ENCODE measurements at places on chromosomes 5 and 9.

DNA sequence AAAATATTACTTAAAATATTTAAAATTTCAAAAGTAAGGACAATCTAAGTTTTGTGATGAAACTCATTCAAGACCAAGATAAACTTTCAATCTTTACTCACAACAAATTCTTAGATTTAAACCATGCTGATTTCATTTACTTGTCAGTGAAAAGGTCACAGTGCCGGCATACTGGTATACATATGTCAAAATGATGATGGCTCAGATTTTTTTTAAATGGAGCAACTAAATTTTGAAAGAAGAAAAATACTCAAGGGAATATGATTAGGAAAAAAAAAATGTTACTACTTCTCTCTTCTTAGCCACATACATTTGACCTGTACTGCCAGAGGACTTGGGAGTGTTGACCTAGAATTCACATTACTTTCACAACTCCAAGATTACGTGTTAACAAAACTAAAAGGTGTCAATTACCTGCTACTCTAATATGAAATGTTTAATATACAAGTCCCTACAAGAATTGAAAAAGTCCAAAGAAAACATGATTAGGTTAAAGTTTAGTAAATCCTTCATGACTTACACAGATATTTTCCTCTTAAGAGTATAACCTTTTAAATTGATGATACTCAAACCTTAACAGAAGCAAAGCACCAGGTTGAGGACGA, 4.6 kb downstream of the EFNA5 start:
- no peak for DNase-seq

GRCh38 chr5:27130587-27130986, 92.2 kb upstream of the CDH9 start:
- DNase-seq, result no peak

- no peak for DNase-seq
Measured at GRCh38 chr5:72476721-72477120, 30.5 kb downstream of the ZNF366 start.

DNA sequence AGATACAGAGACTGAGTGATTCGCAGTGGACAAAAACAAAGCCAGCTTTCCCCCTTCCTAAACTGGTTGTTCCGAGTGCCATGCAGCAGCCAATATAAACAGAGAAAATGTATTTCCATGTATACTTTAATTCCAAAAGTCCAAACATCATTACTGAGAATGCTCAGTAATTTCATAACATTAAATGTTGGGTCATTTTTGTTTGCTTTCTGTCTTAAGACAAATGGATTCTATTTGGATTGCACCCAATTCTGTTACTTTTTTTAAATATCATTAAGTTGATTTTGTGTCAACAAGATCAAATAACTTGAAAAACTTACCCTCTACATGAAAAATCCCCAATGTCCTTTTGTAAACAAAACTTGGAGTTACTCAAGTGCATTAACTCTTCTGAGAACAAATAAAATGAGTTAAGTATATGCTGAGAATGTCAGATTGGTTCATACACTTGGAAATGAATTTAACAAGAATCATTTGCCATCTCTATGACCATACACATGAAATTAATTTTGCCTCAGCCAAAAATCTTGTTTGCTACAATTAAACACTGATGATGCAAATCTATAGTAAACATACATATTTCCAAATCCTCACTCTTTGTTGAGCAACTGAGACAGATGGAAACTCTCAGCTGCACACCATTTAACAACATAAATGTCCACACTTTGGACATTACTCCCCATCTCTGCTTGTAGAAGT, 19.4 kb downstream of the LURAP1L start:
- no peak for DNase-seq

DNA sequence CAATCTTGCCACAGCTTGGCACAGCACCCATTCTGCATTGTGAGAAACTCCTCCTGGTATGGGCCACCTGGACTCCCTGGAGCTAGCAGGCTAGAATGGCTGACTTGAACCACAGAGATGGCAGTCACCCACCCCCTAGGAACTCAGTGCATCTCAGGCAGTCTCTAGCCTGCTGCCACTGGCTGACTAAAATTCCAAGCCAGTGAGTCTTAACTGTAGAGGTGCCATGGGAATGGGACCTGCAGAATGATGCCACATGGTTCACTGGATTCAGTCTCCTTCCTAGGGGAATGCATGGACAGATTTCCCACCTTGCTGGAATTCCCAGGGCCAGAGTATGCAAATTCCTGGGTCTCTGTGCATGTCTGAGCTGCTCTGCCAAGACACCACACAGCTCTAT, 382.9 kb downstream of the MAN2A1 start:
- DNase-seq, result no peak

DNA sequence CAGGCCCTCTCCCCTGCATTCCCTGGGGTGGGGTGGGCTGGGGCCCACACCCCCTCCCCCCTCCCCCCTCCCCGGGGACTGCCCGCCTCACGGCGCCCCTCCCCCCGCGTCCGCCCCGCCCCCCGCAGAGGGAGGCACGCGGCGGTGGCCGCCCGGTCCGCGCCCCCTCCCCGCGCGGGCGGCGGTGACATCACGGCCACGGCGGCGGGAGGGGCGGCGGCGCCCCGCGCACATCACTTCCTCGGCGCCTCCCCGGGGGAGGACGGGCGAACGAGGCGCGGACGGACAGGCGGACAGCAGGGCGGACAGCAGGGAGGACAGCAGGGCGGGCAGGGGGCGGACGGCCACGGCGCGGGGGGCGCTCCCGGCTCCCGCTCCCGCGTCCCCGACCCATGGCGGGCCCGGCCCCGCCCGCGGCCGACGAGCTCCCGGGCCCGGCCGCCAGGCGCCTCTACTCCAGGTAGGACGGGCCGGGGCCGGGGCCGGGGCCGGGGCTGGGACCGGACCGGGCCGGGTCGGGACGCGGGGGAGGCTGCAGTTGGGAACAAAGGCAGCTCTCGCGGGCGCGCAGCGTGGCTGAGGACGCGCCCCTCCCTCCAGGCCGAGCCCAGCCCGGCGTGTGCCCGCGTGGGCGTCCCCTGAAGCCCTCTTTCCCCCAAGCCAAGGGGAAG, at the start of gene GPSM1:
Gene GPSM1 (plus strand): TSS at position 236 of the 671 bp plus-strand sequence. CDS start 157 bp downstream, at position 393.
- no peak for DNase-seq

- no peak for DNase-seq
Measured at GRCh38 chr9:13942695-13943094, 371.2 kb downstream of the NFIB start.

DNA sequence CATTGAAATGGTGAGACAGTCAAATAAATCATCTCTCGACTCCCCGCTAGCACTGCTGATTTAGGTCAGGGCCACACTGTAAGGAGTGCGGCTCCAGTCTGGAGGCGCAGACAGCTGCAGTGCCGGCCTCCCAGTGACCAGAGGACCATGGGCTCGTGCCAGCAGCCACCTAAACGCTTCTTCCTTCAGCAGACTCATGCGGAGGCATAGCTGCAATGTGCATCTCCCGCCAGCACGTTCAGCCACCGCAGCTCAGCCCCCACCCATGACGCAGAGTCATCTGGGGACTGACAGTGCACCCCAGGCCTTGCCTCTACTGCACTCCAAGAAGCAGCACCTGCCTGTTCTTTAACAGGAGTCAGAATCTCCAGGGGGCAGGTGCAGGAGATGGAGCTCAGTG, 13.6 kb upstream of the MAPK9 start:
- no peak for DNase-seq

DNA sequence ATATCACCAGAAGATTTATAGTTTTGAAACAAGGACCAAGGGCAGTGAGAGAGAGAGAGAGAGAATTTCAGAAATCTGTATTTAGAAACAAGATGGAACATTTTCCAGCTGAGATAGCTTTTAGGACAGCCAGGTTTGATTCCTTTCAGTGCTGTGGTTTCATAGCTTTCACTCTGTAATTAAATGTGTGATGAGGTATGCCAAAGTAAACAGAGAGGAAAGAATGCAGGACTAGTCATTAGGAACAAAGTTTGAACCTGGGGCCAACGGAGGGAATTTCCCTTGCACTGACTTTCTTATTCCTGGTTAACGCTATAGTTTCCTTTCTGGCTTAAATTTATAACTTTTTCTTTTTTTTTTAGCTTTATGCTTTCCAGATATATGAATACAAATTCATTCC, 10.0 kb upstream of the CCL28 start:
- DNase-seq, result no peak

DNA sequence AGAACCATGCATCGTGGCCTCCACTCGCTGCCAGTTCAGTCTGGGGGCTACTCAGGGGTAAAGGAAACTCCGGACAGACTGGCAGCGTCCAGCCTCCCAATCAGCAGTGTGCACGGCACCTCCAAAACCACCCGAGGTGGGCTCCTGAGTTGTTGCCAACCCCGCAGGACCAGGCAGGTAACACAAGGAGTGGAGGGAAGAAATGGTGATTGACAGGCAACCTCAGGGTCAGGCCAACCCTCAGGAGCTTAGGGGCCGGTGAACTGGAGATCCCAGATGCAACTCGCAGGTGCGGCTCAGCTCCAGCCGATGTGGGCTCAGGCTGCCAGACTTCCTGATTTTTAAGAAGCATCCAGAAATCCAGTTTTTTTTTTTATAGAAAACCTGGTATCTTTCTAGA, 37.3 kb upstream of the AKNA start:
- no peak for DNase-seq

DNA sequence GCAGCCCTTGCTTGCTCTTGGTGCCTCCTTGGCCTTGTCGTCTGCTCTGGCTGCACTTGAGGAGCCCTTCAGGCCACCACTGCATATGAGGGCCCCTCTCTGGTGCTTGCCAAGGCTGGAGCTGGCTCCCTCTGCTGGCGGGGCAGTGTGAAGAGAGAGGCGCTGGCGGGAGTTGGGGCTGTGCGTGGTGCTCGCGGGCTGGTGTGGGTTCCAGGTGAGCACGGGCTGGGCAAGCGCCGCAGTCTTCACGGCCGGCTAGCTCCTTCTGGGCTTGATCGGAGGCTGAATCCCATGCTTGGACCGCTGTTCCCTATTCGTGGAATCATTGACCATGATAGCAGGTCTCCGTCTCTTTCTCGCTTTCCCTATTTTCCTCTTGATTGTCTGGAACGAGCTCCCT, 56.5 kb downstream of the XRCC4 start:
- no peak for DNase-seq

DNA sequence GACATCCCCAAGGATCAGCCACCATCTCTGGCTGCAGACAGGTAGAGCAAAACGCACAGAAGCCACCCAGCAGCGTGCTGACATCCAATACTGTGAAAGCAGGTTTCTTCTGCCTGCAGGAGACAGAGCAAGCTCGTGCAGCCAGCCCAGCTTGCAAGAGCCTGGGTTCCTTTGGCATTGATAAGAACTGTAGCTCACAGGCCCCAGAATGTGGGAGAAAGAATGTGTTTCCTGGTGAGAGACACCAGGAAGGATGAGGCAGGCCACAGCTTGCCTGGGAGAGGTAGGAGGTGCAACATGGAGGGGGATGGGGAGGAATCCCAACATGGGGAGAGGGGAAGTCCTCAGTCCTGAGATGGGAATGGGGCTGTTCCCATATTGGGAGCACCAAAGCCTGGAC, 34.0 kb upstream of the ARAP3 start:
- peak; percentile 15 for DNase-seq

GRCh38 chr5:155434267-155434666, 420.7 kb downstream of the KIF4B start:
- DNase-seq, result no peak

DNA sequence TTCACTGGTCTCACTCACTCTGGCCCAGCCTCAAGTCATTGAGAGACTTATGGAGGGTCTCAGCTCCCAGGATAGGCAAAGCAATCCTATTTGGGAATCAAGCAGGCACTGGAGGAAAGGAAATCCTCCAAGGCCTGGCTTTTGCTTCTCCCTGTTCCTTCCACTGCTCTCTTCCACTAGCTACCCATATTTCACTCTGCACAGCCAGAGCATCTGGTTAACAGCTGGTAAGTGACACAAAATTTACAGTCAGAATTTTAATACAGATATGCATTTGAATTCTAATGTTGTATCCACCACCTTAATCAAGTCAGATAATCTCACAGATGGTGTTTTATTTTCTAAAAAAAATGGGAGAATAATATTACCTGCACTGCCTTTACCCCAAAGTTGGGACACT, 868 bp upstream of the C1QTNF2 start:
- DNase-seq, result no peak

DNA sequence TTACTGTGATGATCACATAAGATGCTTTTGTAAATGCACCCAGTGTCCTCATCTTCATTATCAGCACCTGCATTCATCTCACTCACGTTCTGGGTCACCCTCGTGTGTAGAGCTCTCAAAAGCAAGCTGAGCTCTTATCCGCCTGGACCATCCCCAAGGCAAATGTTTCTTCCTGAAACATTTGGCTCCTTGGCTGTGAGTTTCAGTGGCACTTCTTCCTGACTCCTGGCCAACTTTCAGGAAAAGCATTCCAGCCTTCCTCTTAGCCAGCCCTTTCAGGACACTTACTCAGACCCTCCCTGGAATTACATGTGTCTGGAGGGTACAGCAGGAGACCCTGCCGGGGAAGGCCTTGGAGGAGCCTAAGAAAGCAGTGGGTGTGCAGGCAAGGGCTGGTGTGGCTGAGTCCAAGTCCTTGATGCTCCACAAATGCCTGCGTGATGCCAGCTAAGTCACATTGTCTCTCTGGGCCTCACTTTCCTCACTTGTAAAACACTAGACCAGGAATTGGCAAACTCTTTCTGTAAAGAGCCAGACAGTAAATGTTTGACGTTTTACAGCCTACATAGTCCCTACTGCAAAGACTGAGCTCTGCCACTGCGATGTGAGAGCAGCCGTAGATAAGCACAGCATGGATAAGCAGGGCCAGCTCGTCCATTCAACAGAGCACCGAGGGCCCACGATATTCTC, 72.1 kb downstream of the PDE6A start:
- DNase-seq, result no peak

GRCh38 chr9:134150557-134151214, 13.7 kb downstream of the RNU6ATAC start:
- DNase-seq, result no peak

DNA sequence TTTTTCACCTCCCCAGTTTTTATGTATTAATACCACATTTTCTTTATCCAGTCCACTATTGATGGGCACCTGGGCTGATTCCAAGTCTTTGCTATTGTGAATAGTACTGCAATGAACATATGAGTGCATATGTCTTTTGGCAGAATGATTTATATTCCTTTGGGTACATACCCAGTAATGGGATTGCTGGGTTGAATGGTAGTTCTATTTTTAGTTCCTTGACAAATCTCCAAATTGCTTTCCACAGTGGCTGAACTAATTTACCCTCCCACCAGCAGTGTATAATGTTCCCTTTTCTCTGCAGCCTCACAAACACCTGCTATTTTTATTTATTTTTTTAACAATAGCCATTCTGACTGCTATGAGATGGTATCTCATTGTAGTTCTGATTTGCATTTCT, 340.2 kb downstream of the ADAMTS6 start:
- no peak for DNase-seq
